NCI-H1436 (cell line): ENCODE measurements at places on chromosomes 13 and 19.
A peak's percentile ranks its signal among the peaks of the same experiment; 100 is the strongest.

DNA sequence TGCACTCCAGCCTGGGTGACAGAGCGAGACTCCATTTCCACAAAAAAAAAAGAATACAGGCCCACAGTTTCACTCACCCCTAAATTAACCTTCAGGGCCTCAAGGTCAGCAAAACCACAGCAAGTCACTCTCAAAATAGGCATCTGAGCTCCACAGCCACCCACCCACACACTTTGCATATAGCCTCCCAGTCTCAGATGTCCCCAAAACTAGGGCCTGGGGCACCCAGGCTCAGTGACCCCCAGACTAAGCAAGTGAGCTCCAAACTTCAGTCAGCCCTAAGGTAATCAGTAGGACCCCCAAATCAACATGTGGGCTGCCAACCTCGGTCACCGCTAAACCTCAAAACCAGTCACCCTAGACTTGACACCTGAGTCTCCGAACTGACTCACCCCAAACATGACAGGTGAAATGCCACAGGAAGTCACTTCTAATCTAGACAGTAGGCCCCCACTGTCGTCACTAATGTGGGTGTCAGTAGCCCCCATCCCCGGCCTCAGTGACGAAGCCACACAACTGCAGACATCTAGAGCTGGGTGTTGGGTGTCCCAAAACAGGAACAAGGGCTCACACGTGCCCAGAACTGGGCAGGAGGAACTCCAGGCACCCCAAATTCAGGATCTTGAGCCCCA lies 13.9 kb downstream of the RABAC1 start:
- DNase-seq: no peak

DNA sequence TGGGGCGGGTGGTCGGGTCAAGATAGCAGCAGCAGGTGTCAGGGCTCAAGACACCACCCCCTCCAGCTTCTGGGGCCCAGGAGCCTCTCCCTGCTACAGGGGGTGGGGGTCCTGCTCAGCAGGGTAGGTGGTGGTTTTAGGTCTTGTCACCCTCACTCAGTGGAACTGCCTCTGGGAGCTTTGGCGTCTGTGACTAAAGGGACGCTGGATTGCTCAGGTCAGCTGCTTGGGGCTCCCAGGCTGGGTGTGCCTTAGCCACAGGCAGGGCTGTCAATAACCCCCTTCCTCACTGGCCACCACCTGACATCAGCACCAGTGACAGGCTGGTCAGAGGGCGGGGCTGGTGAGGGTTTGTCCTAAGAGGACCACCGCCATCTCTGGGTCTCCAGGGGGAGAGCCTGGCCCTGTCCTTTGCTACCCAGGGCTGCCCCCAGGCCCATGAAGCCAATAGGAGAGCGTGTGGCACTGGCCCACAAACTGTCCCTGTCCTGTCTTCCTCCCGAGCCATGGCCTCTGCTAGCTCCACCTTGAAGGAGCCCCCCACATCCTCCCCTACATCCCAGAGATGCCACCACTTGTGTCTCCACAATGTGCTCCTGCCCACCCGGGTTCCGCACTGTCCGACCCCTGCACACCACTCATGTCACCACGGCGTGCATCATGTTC lies 36.4 kb downstream of the MAU2 start:
- no peak for DNase-seq

DNA sequence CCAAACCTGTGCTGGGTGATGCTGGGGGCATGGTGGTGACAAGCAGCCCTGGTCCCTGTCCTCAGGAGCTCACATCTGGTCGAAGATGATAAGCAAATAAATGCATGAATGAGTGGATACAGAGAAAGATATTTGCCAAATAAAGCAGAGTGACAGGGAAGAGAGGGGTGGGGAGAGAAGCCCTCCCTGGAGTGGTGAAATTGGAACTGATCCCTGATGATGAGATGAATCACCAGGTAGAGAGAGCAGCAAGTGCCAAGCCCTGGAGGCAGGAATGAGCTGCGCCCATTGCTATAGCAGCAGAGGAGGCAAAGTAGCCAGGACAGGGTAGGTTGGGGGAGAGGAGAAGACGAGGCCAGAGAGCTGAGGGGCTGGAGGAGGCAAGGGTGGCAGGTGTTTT lies 13.7 kb downstream of the FXYD5 start:
- DNase-seq: no peak

DNA sequence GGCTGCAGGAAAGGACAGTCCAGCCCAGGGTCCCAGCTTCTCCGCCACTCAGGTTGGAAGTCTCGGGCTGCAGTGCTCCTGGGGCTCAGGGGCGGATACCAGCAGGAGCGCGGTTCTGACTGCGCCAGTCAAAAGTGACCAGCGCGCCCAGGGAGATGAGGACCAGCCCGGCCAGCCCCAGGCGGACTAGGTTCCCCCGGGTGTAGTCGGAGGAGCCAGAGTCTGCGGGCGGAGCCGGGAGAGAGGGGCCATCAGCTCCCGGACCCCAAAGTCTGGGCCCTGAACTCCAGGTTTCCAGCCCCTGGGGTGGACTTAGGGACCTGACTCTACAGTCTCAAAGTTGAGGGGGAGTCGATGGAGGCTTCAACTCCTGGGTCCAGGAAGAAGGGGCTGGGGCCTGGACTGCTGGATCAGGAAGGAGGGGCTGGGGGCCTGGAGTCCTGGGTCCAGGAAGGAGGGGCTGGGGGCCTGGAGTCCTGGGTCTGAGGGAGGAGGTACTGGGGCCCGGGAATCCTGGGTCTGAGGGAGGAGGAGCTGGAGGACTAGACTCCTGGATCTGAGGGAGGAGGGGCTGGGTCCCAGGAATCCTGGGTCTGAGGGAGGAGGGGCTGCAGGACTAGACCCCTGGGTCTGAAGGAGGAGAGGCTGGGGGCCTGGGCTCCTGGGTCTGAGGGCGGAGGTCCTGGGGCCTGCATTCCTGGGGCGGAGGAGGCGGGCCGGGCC lies 5.3 kb downstream of the OSCAR start:
- DNase-seq: no peak

DNA sequence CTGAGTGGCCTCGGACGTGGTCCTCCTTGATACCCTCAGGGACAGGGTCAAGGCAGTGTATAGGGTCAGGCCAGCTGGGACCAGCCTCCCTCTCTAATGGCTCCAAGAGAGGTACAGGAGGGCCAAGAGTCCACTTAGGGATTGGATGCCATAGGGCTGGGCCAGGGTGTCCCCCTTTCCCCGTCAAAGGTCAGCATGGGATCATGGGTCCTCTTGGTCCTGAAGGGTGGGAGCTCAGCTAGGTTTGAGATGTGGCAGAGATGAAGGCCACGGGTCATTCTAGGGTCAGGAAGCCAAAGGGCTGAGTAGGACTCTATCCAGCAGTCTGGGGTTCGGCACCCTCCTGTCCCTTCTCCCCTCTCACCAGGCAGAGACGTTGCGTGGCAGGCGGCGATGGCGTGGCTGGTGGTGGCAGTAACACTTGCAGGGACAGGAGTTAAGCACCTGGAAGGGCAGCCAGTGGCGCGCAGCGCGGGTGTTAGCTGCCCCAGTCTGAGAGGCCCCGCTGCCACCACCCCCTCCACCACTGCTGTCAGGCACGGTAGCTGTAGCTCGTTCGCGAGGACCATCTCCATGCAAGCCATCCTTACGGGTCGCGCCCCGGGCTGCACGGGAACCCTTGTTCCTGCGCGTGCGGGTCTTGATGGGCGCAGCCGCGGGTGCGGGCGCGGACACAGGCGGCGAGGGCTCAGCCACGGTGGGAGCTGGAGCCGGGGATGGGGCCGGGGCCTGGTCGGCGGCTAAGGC lies 2.6 kb downstream of the GGN start:
- no peak for DNase-seq

GRCh38 chr13:25064396-25064795 lies 31.5 kb upstream of the PABPC3 start:
- DNase-seq: no peak

GRCh38 chr19:48772503-48772953 lies 17.2 kb downstream of the FGF21 start:
- DNase-seq: no peak

GRCh38 chr19:2978772-2979171 lies 1.4 kb downstream of the TLE6 start:
- DNase-seq: no peak

DNA sequence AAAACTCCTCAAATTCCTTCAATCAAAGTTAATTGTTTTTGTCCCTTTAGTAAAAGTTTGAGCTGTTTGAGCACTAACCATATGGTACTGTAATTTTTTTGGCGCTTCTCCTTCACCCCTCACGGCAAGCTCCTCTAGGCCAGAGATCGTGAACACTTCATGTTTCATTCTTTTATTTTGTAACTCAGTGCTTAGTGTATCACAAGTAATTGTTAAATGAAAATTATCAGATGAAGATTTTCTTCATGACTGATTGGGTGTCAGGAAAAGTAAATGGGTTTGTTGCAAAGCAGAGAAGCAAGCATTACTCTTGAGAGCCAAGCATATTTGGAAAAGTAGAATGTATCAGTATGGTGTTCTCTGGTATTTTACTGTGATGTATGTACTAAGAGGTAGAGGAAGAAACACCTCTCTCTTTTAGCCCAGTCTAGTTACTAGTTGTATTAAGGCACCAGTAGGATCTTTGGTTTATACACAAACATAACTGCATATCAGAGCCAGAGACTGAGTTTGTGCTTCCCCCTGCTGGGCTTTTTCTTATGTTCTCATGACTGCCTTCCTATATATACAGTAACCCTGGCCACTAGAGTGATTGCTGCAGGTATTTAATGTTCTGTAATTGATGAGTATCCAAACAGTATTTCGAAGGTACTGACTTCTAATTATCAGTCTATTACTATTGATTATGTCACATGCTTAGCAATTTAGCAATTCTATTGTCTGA lies 202.3 kb upstream of the KLHL1 start:
- DNase-seq: peak; percentile 80

GRCh38 chr19:18846862-18847548 lies 15.2 kb downstream of the UPF1 start:
- DNase-seq: peak; percentile 35

GRCh38 chr13:76293346-76293745 lies 592.9 kb downstream of the KCTD12 start:
- no peak for DNase-seq

- peak; percentile 1 for DNase-seq
Observed at GRCh38 chr13:36431204-36432105, 840 bp upstream of the CCNA1 start.

GRCh38 chr13:105462098-105462497 lies 1073.4 kb downstream of the EFNB2 start:
- DNase-seq: no peak

- no peak for DNase-seq
Observed at GRCh38 chr19:18043676-18044075, 35.7 kb downstream of the ARRDC2 start.

DNA sequence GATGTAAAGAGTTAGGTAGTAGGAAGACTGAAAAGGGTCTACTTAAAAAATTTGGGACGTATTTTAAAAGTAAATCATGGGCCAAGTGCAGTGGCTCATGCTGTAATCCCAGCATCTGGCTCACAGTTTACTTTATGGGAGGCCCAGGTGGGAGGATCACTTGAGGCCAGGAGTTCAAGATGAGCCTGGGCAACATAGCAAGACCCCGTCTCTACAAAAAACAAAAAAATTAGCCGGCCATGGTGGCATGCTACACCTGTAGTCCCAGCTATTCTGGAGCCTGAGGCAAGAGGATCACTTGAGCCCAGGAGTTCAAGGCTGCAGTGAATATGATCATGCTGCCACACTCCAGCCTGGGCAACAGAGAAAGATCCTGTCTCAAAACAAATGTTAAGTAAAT lies 23.0 kb downstream of the UTP14C start:
- DNase-seq: no peak

GRCh38 chr13:112465251-112466131 lies 89.3 kb downstream of the SPACA7 start:
- DNase-seq: no peak

DNA sequence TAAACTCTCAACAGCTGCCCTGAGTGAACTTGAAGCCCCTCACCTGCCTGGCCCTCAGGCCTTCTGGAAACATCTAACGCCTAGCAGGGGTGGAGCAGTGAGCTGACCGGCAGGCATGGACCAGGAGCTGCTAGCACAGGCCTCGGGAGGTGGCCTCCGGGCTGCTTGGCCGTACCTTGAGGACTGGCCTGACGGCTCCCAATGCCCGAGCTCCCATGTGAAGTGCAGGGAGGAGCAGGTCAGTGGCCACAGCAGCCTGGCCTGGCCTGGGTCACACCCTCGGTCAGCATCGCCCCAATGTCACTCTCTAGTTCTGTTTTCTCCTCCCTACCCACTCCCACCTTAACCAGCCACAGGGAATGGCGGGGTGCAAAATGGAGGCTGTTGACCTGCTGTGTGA lies 19.0 kb downstream of the TSHZ3 start:
- no peak for DNase-seq

GRCh38 chr19:46250076-46250735 lies 20.7 kb downstream of the IGFL1 start:
- DNase-seq: no peak

DNA sequence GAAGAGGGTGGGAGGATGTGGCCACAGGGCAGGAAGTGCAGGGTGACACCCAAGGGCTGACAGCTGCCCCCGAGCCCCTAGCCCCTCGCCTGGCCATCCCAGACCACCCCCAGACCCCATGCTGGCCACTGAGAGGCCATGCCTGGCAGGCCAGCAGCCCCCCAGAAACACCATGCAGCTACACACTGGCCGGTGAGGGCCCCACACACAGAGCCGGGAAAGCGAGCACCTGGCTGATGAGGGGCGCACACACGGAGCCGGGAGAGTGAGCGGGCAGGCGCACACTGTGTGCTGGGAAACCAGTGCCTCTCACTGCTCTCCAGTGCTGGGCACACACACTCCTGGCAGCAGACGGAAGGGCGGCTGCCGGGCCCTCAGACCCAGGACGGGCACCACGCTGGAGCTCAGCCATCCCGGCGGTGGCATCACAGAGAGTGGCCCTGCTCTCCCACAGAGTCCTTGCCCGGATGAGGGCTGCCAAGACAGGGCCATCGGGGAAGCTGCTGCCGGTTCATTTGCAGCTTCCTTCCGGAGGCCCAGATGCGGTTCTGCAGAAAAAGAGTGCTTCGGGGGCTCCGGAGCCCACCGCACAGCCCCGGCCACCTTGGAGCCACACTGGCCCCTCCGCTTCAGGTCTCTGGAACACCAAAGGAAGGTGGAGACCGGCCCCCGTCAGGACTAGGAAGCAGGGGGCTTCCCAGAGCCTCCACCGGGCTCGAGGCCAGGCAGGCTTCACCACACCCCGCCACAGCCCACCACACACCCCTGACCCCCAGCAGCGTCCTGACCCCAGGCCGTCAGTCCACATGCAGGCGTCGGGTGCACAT lies 76.4 kb downstream of the SPACA7 start:
- no peak for DNase-seq

GRCh38 chr13:23510979-23511735 lies 59.1 kb upstream of the TNFRSF19 start:
- no peak for DNase-seq

- DNase-seq: no peak
Observed at GRCh38 chr19:7303470-7303869, 9.3 kb upstream of the INSR start.

DNA sequence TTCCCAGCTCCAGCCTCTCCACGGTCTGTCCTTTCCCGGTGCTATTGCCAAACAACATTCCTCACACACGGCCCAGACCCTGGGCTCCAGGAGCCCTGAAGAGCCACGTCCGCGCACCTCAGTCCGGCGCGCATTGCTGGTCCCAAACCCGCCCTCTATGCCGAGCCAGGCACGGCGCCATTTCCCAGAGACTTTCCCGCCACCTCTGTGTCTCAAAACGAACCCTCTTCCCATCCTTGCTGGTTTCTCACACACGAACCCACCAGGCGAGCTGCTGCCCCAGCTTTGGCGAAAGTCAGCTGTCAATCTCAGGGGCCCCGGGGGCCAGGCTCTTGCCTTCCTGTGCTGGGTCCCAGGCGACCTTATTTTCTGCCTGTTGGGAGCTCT lies 28.0 kb upstream of the F7 start:
- DNase-seq: no peak

GRCh38 chr19:799076-799881 lies 2.0 kb downstream of the PTBP1 start:
- no peak for DNase-seq
